ENCODE measurements at places on chromosomes 3 and 15.

DNA sequence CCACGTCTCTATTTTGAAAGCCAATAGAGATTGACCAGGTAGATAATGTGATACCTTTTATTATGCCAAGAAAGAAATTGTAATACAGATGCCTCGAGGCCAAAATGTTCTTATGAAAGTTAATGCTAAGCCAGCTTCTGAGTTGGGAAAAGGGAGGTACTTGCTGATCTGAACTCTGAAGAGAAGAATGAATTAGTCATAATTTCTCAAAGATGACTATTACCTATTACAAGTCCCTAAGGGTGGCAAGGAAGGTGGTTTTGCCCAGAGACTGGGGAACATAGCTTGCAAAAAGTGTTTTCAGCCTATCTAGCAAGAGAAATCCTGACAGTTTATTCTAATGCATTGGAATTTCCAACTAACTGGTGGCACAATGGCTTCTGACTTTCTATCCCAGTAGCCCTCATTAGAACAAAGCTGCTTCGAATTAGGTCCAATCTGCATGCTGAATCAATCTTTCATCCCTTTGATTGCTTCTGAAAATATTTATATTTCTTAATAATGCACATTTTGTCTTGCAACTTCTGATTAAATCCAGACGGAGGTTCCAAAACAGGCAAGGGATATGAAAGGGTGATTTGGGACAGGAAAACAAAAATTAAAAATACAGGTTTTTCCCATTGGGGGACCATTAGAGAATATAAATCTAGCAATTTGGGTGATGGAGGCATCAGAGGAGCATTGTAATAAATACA lies 17.7 kb upstream of the NR2F2 start:
- DNase-seq: no peak

GRCh38 chr3:122974764-122975162 lies 52.8 kb downstream of the SEMA5B start:
- DNase-seq: no peak

DNA sequence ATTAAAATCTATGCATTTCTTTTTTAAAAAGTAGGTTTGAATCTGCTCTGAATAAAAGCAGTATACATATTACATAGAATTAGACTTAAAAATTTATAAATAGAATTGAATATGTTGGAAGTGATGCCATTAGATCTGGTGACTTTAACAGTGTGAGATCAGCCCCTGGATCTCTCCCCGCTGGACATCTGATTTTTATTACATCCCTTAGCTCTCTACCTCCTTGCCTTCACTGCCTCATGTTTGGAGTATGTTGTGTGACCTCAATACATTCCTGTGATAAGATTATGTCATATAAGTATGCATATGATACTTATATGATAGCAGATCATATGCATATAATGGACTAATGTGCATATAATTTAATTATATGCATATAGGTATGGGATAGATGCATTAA lies 643.4 kb upstream of the NR2F2 start:
- DNase-seq: no peak

DNA sequence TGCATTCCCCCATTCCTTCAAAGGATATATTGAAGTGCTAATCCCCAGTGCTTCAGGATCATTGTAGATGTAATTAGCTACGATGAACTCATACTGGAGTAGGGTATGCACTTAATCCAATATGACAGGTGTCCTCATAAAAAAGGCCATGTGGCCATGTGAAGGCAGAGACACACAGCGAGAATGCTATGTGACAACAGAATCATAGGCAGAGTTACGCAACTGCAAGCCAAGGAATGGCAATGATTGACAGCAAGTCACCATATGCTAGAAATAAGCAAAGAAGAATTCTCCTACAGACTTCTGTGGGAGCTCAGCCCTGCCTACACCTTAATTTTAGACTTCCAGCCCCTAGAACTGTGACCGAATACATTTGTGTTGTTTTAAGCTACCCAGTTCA lies 875.6 kb upstream of the ROBO1 start:
- no peak for DNase-seq

DNA sequence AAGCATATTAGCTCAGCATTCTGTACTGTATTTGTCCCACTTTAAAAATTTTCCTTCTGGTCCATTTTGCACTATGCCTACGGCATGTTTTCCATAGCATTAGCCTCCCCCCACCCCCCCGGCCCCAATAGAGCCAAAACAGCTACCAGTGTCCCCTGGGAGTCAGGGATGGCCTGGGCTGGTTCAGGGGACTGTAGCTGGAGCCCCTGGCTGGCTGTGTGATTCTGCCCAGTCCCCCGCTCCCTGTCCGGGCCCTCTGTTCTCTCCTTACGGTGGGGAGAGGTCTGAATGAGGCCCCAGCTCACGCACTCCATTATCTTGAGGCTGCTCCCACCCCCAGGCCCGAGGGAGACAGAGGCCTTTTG lies 70.1 kb downstream of the KLF15 start:
- no peak for DNase-seq

- DNase-seq: no peak
Observed at GRCh38 chr15:37789881-37790280, 144.6 kb upstream of the TMCO5A start.

GRCh38 chr3:187889106-187889505 lies 143.8 kb upstream of the BCL6 start:
- DNase-seq: no peak

GRCh38 chr3:51510996-51511395 lies 11.2 kb upstream of the DCAF1 start:
- no peak for DNase-seq

GRCh38 chr15:83219026-83219425 lies 11.4 kb upstream of the HDGFL3 start:
- no peak for DNase-seq

- DNase-seq: no peak
Observed at GRCh38 chr15:97165205-97165604, 795.3 kb upstream of the ARRDC4 start.

- DNase-seq: no peak
Observed at GRCh38 chr3:192825657-192826200, 91.9 kb downstream of the MB21D2 start.

DNA sequence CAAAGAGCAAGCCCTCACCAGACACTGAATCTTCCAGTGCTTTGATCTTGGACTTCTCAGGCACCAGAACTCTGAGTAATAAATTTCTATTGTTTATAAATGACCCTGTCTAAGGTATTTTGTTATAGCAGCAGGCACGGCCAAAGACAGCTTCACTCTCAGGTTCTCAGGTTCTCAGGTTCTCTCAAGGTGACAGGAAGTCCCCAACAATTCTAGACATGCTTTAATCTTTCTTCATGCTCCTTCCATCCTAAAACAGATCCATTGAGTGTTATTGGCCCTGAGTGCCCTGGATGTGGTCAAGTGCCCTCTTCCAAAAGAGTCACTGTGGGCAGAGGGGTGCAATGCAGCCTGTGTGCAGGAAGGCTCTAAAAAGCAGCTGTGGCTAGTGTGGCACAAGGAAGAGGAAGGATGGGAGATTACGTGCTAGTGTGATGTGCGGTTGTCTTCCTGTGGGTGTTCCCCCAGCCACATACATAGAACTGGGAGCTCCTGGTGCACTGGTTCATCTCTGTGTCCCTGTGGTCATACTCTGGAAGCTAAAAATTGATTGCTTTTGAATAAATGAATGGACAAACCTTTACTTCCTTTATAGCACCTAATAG lies 11.0 kb upstream of the RAB7A start:
- DNase-seq: no peak

GRCh38 chr3:99544786-99545281 lies 93.6 kb upstream of the COL8A1 start:
- DNase-seq: no peak

DNA sequence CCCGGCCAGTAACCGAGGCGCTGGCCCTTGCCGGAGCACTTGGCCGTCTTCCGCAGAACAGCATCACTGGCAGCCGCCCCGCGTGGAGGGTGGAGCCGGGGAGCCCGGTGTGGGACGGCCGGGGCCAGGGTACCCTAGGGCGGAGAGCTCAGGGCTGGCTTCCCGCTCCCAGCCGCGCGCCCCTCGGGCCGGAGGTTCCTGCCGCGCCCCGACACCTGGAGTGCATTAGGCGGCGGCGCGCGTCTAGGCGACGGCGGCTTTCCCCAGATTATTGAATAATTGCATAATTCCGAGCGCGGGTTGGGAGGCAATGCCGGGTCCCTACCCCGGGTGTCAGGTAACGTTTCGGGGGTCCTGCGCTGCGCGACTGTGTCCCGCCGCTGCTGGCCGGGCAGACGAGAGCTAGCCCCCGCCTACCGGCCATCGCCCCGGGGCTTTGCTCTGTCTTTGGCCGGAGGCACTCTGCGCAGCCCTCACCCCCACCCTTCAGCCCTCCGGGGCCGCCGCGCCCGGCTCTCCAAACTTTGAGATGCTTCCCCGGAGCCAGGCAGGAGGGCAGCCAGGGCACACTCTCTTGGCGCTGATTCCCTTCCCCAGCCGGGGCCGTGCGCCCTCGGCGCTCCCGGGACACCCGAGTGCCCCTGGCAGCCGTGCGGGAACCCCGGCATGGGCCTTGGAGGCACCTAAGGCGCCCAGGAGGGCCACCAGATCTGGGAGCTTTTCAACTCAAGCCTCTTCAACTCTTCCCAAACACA lies 749 bp downstream of the ITGA11 start:
- DNase-seq: no peak

DNA sequence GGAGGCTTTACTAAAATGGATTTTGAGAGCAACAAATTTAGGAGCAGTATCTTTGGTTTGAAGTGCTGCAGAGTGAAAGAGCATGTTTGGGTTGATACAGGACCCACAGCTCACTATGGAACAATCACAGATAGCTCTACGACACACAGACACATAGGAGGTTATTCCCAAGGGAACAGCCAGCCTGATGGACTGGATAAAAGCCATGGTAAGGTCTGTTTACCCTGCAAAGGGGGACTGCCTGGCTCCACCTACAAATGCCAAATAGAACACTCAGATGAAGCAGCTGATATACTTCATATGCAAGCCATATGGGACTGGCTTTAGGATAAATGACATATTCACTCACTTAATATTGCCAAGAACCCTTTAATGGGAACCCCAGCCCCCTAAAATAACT lies 75.4 kb downstream of the CDC25A start:
- no peak for DNase-seq

- DNase-seq: no peak
Observed at GRCh38 chr15:40594429-40594836, 384 bp downstream of the KNL1 start.

DNA sequence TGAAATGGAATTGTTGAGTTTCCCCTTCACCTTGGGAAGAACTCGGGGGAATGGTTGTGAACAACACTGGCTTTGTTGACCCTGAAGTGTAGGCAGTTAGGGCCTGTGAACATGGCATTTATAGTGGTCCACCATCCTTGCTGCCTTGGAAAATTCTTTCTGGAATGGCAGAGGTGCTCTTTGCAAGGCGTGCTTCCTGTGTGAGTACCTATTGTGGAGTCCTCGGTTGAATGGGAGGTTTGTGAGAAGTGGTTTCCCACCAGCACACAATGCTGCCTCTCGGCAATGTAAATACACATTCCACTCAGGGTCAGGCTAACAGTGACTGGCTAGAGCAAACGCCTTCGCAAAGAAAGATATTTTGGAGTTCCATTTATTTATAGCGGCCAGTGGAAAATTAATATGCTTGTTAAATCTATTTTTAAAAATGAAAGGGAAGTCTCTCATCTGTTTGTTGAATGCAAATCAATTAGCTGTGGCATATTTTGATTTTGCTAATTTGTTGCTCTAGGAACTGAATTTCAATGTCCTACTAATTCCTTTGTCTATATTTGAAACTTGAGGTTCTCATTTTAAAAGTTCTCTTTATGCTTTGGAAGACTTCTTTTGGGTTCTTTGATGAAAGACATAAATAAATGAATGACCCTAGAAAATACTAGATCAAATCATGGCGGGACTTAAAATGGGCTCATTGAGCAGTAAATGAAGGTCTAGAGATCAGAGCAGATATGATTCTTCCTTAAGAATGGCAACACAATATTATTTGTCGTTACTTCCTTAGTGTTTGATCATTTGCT lies 59.5 kb downstream of the FNDC3B start:
- no peak for DNase-seq

DNA sequence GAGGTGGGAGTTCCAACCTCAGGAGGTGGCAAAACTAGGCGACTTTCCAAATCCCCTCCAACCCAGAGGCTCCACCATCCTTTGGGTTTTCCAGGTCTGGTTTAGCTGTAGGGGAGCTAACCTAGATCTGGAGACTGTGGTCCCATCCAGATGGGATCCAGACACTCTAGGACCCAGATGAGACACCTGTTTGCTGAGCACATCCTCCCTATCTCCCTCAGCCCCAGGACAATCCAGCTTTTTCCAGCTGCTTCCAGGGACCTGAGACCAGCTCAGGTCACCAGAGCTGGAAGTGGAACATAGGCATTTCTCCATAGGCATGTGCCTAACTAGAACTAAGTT lies 18.2 kb downstream of the CRTAP start:
- DNase-seq: no peak

DNA sequence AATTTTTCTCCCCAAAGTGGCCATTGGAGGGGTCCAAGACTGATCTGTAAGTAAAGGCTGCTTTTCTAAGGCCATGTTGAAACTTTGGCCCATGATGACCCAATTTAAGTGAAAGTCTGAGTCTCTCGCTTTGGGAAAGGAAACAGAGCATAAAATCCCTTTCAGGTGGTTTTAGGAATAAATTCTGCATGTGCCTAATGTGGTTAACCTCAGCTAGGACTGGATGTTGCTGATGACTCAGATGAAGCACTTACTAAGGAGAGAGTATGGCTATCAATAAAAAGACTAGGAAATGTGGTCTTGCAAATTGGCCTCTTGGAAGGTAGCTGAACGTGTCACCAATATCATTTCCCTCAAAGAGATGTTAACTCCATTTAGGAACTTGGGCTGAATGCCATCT lies 458.5 kb downstream of the AGBL1 start:
- DNase-seq: no peak

DNA sequence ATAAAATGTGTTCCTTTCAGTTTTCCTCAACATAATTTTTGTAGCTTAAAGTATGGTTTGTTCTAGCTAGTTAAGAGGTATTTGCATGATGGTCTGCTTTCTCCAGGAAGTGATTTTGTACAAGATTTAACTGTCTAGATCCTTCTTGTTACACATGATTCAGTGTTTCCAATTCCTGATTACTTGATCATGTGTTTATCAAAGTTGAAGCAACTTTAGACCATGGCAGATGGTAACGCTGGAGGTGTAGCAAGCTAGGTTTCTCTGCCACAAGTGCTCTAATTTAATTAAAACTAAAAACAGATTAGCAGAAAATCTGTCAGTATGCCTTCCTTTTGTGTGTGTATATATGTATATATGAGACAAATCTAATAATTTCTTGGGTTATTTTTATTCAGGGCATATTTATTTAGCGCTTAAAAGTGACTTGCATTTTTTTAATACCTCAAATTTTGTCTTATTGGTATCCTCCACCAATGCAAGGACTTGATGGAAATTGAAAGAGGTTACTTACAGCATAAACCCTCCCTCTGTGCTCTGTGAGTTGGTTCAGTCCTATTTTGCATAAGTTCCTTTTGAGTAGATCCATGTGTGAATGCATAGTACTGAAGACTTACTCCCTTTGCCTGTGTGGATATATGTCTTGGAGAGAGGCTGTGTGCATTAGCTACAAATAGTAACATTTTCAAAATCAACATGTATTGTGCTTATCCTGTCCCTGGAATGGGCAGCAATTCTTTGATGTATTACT lies 157.3 kb upstream of the CGNL1 start:
- no peak for DNase-seq

All from stimulated activated CD4-positive, alpha-beta T cell treated with anti-CD3 and anti-CD28 coated beads, Interleukin-1b, Interleukin-23, amount 100 ng/mL, for 1 hour (primary cell).